Stimulated activated CD8-positive, alpha-beta memory T cell treated with anti-CD3 and anti-CD28 coated beads, Interleukin-4, amount 100 ng/mL, for 1 hour (primary cell): ENCODE measurements at places on chromosomes 5 and 9.
A peak's percentile ranks its signal among the peaks of the same experiment; 100 is the strongest.

GRCh38 chr5:175816348-175816747, 55.0 kb upstream of the CPLX2 start:
- DNase-seq, result no peak

GRCh38 chr5:14781106-14781505, 90.5 kb downstream of the ANKH start:
- DNase-seq, result no peak

DNA sequence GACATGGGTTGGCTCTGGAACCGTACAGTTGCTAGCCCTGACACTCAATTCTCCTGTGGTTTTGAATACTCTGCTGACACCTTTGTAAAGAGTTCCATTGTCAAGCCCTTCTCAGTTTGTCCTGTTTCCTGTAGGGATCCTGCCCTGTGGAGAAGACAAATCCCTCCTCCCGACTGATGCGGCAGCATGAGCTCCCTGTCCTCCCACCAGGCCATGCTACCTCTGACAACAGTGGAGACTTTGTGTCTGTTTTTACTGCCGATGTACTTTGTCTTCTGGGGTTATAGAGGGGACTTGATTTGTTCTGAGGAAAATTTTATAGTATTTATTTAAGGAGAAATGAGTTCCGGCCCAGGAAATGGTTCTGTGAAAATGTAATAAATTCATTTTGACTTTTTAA, 57.8 kb downstream of the PRLR start:
- no peak for DNase-seq

DNA sequence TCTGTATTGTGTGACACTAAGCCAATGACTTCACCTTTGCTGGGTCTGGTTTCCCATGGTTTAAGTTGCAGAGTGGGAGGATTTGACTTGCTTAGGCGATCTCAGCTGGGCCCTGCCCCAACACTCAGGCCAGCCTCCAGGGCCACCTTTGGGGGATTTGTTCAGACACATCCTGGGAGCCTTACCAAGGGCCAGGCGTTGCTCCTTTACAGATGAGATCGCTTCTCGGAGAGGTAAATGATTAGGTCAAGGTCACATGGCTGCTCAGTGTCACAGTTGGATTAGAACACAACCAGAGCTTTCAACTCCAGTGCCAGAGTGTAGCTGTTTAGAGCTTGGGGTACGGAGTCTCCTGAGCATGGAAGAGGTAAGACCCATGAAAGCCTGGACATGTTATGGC, 57.5 kb downstream of the COL27A1 start:
- DNase-seq, result no peak

GRCh38 chr5:168647083-168647482, 67.9 kb upstream of the PANK3 start:
- no peak for DNase-seq

DNA sequence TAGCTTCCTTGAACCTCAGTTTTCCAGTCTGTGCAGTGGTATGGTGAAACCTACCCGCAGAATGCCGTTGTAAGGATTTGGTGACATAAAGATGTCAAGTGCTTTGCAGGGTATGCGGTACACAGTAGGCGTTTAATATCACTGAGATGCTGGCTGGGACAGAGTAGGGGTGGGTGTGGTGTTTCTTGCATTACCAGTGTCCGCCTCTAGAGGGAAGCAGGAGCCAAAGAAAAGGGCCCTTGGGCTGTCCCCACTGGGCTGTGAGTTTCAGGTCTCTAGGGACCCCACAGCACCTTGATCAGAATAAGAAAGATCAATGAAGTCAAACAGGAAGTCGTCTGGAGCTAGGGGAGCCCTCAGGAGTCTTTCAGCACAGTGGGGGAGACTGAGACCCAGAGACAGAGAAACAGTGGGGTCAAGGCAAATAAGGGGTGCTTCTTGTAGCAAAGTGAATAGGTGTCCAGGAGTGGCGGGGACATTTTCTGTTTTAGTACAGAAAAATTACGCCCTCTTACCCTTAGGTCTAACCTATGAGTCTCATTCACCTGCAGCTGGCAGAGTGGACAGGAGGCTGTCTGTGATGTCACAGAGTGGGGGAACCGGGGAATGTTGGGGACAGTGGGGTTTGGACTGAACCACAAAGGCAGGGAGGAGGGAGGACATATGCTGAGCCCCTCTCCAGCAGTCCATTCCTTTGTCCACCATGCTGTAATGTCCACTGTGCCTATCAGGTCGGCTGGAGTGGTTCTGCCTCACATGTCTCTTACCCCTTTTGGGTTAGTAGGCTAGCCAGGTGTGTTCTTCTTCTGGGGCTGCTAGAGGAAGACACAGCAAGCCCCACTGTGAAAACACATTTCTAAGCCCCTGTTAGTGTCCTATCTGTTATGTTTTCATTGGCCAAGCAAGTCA, 4.7 kb upstream of the TEX53 start:
- DNase-seq, result peak; percentile 30

GRCh38 chr5:109619606-109620005, 70.1 kb upstream of the MAN2A1 start:
- no peak for DNase-seq

GRCh38 chr9:119027901-119028699, 341.1 kb downstream of the BRINP1 start:
- DNase-seq, result no peak

- no peak for DNase-seq
Measured at GRCh38 chr5:32928761-32929160, 217.6 kb downstream of the NPR3 start.

- no peak for DNase-seq
Measured at GRCh38 chr5:132431632-132432031, 58.9 kb downstream of the IRF1 start.

GRCh38 chr5:64873441-64873840, 104.7 kb downstream of the CWC27 start:
- no peak for DNase-seq

- DNase-seq, result no peak
Measured at GRCh38 chr9:112110777-112111113, 64.4 kb downstream of the SUSD1 start.

DNA sequence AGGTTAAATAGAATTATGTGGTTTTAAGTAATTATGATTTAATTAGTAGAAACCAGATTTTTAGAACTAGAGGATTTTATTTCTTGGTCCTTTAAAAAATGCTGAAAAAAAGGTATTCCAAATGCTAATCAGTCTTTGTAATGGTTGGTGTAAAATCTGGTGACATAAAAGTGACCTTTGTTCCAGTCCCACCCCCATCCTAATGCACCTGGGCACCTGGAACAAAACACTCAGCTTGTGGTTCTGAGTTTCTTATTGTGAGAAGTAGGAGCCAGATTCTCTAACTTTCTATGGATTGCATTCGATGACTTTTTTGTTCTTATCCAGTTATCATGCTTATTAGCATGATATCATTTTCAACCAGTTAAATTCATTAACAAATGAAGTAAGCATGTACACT, 115.1 kb upstream of the CTNND2 start:
- DNase-seq, result no peak

GRCh38 chr9:105950894-105951293, 256.6 kb downstream of the TMEM38B start:
- DNase-seq, result no peak

DNA sequence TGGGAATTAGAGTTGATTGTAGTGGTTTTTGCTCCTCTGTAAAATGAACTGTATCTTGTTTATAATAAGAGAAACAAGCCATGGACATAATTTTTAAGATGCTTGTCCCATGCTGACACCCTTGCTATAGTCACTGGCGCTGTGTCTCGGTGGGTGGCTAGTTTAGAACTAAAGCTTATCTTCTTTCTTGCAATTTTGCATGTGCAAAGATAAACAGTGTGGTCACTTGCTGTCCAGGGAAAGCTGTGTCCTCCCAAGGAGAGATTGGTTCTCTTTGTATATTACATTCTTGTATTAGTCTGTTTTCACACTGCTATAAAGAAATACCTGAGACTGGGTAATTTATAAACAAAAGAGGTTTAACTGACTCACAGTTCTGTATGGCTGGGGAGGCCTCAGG, 143.8 kb downstream of the MELK start:
- DNase-seq, result no peak

- no peak for DNase-seq
Measured at GRCh38 chr9:2389404-2389803, 232.2 kb upstream of the VLDLR start.

GRCh38 chr5:132110930-132111329, 37.3 kb downstream of the CSF2 start:
- DNase-seq, result no peak

DNA sequence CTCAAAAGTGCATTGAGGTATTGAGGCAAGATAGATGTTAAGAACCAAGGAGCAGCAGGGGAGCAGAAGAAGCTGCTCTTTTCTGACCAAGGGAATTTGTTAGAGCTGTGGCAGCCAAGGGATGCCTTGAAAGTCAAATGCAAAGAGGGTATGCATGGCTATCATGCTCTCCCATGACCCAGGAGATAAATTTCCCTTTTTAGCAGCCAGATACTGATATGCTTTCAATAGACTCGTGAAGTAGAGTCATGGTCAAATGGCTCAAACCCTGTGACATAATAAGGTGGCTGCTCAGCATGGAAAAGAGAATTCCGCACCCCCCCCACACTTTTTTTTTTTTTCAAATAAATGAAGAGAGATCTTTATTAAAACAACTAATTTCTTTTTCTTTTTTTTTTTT, 180.9 kb upstream of the ACTBL2 start:
- no peak for DNase-seq

- no peak for DNase-seq
Measured at GRCh38 chr5:102797322-102797884, 42.3 kb downstream of the PAM start.

- DNase-seq, result no peak
Measured at GRCh38 chr5:52807723-52808122, 20.0 kb downstream of the ITGA1 start.

- DNase-seq, result no peak
Measured at GRCh38 chr5:139575313-139575646, 14.1 kb downstream of the UBE2D2 start.

- DNase-seq, result no peak
Measured at GRCh38 chr5:13640270-13640669, 304.2 kb downstream of the DNAH5 start.

GRCh38 chr5:16539169-16539666, 73.6 kb upstream of the ZNF622 start:
- no peak for DNase-seq

- no peak for DNase-seq
Measured at GRCh38 chr5:176578391-176578808, 29.3 kb downstream of the CDHR2 start.
